ENCODE measurements at places on chromosomes 16 and 17.

GRCh38 chr17:43595466-43595865 is 49.3 kb upstream of the ETV4 start:
- DNase-seq, result no peak

DNA sequence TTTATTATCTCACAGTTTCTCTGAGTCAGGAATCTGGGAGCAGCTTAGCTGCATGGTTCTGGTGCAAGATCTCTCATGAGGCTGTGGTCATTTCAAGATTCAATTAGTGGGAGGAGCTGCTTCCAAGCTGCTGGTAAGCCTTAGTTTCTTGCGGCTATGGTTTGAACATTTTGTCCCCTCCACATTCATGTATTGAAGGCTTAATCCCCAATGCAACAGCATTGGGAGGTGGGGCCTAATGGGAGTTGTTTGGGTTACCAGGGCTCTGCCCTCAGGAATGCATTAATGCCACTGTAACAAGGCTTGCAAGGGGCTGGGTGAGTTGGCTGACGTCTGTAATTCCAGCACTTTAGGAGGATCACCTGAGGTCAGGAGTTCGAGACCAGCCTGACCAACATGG is 272.9 kb downstream of the UTP18 start:
- DNase-seq, result no peak

DNA sequence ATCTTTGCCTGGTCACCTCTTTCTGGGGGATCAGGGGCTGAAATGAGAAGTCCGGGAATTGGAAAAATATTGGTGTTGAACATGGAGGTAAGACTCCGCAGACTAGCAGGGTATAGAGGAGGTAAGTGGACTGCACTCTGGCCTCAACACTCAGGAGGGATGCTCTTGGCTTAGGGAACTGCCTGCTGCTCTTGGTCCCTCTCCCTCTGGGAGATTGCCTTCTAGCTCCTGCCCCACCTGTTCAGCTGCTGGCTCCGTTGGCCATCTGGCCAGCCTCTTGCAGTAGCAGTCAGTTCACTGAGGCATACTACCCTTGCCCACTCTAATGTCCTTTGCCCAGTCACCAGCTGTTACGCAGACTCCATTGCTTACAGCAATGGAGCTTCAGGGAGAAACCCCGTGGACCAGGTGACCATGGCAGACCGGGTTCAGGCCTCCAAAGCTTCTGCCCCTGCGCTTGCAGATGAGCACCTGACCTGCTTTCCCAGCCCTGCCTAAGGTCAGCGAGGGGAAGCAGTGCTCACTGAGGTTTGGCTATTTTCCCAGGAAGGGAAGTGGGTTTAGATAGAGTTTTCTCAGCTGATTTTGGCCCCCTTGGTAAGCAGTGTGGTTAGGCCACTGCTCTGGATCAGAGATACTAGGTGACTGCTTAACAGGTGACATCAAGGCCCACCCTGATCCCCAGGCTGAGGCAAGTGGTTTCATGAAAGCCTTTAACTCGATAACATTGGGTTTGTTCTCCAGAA is 11.9 kb downstream of the CDK5RAP3 start:
- no peak for DNase-seq

GRCh38 chr16:63496282-63496681 is 1460.0 kb upstream of the CDH8 start:
- DNase-seq, result no peak

- no peak for DNase-seq
These were observed 273.4 kb downstream of the NTN1 start for GRCh38 chr17:9294661-9295210.

DNA sequence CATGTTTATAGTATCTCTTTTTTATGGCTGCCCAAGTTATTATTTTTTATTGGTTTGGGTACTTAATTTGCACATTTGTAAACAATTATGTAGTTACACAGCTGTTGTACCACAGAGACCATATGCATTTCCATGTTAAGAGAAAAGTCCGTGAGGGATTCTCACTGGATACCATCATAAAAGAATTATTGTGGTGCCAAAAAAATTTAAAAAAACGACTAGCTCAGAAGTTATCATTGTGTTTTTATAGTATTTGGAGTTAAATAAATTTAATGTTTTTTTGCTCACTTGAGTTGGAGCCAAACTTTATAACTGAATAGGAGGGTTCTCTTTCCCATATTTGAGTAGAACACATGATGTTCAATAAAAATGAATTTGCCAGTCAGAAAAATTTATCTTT is 618.7 kb downstream of the WWOX start:
- no peak for DNase-seq

DNA sequence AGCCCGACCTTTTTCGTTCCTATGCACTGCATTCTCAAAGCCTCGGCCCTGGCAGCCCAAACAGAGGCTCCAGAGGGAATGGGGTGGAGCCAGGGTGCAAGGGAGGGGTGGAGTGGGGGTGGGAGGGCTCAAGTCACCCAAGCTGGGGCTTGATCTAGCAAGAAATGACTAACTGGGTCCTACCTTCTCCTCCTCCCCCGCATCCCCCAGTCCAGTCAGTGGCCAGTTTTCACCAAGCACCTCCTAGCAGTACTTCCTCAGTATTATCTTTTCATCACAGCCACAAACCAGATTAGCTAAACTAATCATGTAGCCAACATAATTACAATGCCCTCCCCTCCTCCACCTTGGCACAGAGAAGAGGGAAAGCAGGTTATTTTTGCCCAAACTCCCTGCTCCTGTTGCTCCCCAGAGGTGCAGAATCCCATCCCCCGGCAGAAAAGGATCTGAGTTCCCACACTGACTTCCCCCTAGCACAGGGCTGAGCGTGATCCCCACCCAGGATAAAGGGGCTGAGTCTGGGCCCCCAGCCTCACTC is 2.2 kb downstream of the JUP start:
- DNase-seq, result no peak

Data from activated gamma-delta T cell treated with Interleukin-2 at 50 U/mL for 16 hours (primary cell).